Fibroblast of the aortic adventitia (primary cell): ENCODE measurements at places on chromosomes 11 and 22. TPM values are rescaled to one million over a fixed set of nuclear protein-coding genes. Genes with fewer than 3 reads are reported as not detected.

Gene OR8D1
- not detected in 2 replicates for total RNA-seq

Gene NPTXR
- 1.3 and 2.0 TPM in 2 replicates for total RNA-seq

Gene GRK3
- total RNA-seq: 1.3 and 1.6 TPM in 2 replicates

Gene MYO18B
- 0.08 TPM in 1 of 2 replicates, not detected in the other for total RNA-seq

Gene ELFN2
- 0.18 and 0.33 TPM in 2 replicates for total RNA-seq

Gene C22orf23
- total RNA-seq: 0.54 TPM in 1 of 2 replicates, not detected in the other

Gene CRYBB3
- not detected in 2 replicates for total RNA-seq
